ENCODE measurements at places on chromosomes 2 and 18.

- DNase-seq: no peak
These were observed 55.0 kb downstream of the ARHGAP25 start for GRCh38 chr2:68789603-68790002.

DNA sequence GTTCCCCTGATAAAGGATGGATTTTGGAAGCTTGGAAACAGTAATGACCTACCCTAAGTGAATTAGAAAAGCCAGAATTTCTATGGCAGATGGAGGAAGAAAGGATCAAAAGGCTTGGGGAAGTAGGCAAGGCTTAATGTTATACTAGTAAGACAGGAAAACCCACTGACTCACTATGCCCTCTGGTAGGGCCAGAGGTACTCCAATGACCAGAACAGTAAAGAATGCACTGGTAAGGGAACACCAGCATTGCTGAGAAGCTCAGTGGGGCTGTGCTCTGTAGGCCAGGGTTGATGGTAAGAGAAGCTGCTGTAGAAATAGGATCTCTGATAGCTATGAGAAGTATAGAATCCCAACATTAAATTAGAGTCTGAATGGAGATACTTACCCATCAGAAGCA, 126.4 kb downstream of the GFPT1 start:
- no peak for DNase-seq

DNA sequence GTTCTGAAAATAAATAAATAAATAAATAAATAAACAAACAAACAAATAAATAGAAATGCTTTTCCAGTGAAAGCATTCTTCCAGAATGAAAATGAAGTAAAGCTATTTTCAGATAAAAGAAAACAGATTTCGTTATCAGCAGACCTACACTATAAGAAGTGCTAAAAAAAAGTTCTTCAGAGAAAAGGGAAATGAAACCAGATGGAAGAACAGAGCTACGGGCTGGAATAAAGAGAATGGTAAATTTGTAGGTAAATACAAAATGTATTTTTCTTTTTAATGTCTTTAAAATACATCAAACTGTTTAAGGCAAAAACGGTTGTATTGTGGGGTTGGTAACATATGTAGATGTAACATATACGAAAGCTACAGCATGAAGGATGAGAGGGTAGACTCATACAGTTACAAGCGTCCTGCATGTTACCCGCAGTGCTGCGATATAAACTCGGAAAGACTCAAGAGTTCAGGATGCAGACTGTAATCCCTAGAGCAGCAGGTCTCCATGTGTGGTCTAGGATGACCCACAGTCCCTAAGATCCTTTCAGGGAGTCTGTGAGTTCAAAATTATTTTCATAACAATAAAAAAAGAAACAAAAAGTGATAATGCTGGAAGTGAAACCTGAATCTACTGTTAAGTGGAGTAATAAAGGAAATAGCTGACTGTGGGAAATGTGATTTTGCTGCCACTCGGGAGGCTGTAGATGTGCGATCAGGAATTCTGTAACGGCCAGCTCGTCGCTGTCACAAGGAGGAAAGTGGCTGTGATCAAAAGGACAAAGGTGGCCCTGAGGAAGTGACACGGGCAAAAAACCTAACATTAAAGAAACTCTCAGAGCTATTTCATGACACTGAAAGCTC, 5.3 kb upstream of the RAB12 start:
- DNase-seq: no peak

DNA sequence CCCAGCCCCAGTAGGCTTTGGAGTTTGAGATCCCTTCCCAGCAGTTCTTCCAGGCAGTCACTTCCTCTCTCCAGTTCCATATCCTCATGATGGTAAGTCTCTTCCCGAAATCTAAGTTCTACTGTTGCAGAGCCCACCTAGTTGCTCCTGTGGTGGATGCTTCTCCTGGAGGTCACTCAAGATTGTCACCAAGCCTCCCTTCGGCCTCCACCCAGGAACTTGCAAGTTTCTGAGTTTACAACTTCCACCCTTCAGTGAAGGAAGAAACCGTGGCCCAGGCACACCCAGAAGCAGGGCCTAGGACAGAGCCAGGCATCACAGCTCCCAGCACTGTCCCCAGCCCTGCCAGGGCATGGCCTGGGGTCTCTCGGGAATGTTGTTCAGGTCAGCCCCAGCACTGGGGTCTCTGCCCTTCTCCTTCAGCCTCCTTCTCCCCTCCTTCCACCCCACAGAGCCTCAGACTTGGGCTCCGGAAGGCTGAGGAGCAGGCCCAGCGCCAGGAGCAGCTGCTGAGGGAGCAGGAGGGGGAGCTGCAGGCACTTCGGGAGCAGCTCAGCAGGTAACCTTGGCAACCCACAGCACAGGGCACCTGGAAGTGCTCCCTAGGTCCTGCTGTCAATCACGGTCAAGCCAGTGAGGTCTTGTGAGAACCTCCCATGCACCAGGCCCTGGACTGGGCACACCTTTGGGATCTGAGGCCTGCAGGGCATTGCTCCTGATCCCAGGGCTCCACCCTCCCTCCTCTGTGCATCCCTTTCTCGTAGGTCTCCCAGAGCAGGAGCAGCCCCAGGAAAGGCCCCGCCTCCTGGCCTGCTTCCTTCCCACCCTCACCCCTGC, 7.1 kb downstream of the RUFY4 start:
- DNase-seq: no peak
